Inflammatory macrophage (primary cell): ENCODE measurements at places on chromosomes 5 and 9.

- no peak for DNase-seq
Measured at GRCh38 chr5:120934031-120934430, 469.9 kb downstream of the PRR16 start.

GRCh38 chr5:164748861-164749260, 1243.4 kb downstream of the MAT2B start:
- no peak for DNase-seq

- no peak for DNase-seq
Measured at GRCh38 chr5:133520062-133520461, 92.3 kb downstream of the FSTL4 start.

GRCh38 chr9:137708590-137709284, 89.9 kb downstream of the EHMT1 start:
- DNase-seq, result no peak

- peak; percentile 67 for DNase-seq
Measured at GRCh38 chr5:32709750-32710549, 1.2 kb upstream of the NPR3 start.

DNA sequence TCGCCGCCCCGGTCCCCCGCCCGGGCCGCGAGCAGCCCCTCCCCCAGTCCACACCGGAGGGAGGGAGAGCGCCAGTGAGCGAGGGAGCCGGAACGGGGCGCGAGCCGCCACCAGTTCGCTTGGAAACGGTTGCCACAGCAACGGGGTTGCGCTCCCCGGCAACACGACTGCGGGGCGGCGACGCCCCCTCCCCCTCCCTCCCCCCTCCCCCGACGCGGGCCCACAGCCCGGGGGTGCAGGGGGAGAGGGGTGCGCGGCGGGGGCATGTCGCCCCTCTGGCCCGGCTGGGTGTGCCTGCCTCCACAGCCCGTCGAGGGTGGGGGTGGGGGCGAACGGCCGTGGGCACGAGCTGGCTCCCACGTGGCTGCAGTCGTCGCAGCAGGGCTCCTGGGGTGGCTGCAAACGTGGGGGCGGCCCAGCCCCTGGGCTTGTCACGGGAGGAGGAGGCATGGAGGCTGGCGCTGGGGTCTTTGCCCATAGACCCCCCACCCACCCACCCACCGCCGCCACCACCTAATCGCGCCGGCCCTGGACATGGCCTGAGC, 524 bp downstream of the PRR7 start:
- DNase-seq, result peak; percentile 29

- peak; percentile 56 for DNase-seq
Measured at GRCh38 chr9:21993893-21994555, at the start of gene CDKN2A. TSS of gene CDKN2A (minus strand) at chr9:21994392.

- no peak for DNase-seq
Measured at GRCh38 chr9:91032121-91032531, 230.5 kb downstream of the SYK start.

DNA sequence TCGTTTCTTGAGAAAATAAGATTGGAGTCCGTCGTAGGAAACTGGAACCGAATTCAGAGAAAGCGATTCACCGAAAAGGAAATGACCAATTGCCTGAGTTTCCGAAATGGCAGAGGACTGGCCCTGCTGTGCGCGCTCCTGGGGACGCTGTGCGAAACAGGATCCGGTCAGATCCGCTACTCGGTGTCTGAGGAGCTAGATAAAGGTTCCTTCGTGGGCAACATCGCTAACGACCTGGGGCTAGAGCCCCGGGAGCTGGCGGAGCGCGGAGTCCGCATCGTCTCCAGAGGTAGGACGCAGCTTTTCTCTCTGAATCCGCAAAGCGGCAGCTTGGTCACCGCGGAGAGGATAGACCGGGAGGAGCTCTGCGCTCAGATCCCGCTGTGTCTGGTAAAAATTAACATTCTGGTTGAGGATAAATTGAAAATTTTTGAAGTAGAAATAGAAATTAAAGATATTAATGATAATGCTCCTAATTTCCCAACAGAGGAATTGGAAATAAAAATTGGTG, 379 bp downstream of the PCDHGA3 start:
- DNase-seq, result no peak

DNA sequence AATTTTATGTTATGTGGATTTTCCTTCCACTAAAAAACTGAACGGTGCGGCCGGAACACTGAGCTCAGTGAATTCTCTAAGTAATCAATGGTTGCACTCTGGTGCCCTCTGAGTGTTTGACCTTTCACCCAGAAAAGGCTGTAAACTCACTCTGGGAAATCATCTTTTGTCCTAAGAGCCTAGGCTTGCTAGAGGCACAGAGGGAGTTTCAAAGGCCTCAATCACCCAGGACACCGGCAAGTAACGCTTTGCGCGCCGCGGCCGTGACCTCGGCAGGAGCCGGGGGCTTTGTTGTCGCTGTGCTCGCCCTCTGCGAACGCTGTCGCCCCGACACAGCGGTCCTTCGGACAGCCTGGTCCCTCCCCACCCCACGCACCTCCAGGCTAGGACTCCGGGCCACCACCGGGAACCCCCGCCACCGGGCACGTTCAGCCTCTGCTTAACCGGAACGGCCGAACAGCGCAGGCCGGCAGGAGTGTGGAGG, 703 bp downstream of the ISCA1 start:
- DNase-seq, result no peak

DNA sequence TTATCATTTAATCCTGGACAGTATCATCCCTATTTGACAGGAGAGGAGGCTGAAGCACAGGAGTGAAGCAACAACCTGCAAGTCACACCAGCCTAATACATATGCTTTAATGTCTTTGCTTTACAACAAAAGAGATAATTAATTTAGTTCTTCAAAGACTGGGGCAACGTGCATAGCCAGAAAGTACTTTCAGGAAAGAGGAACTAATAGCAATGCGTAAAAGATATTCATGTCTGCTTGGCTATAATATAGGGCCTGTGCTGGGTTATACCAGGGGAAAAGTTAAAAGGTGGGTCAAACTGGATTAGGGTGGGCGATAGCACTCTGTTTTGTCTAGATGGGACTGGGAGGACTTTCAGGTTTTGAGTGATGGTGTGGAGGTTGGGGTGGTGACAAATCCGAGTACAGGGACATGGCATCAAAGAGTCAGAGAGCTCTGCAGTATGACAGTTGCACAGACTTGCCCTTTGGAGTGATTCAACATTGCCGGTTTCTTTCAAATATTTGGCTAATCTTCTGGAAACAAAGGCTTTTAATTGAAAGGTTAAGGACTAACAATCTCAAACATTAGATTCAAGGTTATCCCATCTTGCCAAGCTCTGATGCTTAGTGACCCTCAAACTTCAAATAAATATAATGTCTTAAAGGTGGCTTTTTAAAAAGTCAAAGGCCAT, 11.9 kb downstream of the DAB2 start:
- DNase-seq, result peak; percentile 33

DNA sequence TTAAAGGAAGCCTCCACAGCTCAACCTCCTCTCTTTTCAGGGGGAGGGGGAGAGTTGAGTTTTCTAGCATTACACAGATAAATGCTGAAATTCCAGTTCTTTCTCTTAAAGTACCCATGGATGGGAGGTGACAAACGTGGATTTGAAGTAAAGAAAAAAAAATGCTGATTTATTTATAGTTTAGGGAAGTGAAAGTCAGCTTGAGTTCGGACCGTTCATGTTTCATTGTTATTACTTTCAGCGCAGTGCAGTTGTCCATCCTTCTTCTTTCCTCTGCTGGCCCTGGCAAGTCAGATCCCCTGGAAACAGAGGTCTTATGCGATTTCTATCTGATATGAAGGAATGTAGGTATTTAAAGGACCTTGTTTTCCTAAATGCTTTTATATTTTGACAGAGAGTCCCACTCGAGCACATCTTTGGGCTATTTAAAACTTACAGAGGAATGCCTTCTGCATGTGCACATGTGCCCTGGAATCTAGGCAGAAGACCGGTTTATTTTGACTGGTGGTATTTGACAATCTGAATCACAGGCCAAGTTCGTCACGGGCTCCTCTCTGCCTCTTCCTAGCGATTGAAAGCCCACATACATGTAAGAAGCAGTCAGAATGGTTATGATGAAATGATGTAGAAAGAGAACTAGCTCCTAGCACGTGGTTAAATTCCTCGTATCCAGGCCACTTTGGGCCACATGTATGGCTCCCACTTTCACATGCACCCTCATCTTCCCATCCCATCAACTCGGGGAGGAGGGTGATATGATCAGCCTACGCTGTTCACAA, 385.2 kb upstream of the KLF4 start:
- DNase-seq, result peak; percentile 75

DNA sequence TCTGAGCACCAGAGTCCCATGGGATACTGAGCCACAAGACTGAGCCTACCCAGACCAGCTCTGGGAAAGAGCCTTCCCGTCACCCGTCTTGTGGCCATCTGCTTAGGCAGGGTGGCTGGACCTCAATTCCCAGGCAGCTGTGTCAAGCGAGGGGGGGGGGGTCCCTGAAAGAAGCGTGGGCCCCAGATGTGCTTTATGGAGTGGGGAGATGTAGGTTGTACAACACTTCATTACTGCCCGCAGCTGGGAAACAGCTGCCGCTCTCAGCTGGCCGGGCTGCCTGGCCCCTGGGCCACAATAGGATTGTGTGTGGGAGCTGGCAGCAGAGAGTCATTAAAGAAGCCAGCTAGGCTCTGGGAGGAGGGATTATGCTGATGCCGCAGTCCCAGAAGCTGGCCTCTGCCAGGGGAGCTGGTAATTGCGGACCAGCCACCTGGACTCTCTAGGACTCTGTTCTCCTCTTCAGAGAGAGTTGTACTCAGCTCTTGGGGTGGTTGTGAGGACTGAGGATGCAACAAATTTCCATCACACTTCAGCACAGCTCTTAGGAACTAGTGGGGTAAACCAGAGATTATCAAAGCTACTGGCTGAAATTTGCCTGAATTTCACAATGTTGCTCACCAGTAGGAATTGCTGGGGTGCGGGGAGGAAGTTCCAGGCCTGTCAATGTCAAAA, 145.4 kb downstream of the GADD45G start:
- DNase-seq, result no peak

DNA sequence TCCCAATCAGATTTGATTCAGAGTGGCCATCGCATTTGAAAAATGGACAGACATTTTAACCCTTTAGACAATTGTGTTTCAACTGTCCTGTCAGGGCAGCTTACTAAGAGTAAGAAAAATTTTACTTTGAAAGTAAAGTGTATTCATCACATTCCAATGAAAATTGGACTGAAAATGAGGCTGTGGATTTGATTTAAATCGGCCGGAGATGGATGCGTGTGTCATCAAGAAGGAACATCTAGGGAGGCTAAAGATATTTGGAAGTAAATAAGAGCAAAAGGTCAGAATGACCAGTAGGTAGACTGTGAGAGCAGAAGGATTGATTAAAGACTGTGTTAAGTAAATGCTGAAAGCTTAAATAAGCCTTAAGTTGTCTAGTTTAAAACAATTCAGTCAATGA, 1.5 kb downstream of the ZCCHC7 start:
- DNase-seq, result no peak

- no peak for DNase-seq
Measured at GRCh38 chr9:17613758-17614157, 34.9 kb downstream of the SH3GL2 start.

DNA sequence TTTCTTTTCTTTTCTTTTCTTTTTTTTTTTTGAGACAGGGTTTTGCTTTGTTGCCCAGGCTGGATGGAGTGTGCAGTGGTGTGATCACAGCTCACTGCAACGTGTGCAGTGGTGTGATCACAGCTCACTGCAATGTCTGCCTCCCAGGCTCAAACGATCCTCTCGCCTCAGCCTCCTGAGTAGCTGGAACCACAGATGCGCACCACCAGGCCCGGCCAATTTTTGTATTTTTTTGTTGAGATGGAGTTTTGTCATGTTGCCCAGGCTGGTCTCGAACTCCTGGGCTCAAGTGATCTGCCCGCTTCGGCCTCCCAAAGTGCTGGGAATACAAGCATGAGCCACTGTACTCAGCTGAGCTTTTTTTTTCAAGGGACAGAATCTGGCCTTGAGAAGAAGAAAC, 36.8 kb upstream of the TJP2 start:
- DNase-seq, result no peak

DNA sequence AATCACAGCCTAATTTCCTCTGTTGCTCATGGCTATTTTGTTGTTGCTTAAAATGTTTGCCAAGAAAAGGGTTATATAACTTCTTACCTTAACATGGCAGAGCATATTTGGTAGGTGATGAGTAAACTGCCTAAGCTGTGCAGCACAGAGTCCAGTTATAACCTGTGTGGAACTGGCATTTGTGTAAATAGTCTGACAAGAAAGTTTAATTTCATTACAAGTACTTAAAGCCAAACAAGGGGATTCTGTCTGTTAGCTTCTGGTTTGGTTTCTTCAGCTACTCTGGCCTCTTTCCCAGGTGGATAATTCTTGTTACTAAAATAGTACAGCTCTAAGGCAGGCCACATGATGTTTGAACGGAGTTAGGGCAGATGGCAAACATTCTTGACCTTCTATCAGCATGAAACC, 72.2 kb downstream of the PTCD2 start:
- no peak for DNase-seq

- DNase-seq, result no peak
Measured at GRCh38 chr5:155259648-155260047, 246.1 kb downstream of the KIF4B start.

- no peak for DNase-seq
Measured at GRCh38 chr5:156505101-156505500, 178.1 kb downstream of the SGCD start.

- DNase-seq, result peak; percentile 39
Measured at GRCh38 chr5:40503439-40503838, 176.3 kb upstream of the PTGER4 start.

GRCh38 chr5:33371660-33372059, 69.1 kb upstream of the TARS1 start:
- DNase-seq, result no peak

GRCh38 chr5:169641253-169641652, 4.2 kb downstream of the DOCK2 start:
- DNase-seq, result no peak

DNA sequence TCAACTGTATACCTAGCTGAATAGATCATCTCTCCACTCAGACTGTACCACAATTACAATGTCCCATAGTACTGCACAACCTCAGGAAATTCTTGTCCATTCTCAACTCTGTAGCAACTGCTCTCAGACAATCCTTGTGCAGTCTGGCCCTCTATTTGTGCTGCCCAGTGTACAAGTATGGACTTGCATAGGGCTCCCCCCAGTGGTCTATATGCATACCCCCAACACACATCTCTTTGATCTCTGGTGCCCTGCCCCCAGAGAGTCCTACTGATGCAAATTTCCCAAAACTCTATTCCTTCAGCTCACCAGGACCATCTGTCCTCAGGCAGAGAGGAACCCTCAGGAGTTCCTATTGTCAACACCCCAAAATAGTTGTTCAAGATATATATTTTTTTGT, 205.3 kb downstream of the SLCO4C1 start:
- no peak for DNase-seq
